CD4-positive, alpha-beta T cell treated with Interleukin-6 for 4 hours (primary cell): ENCODE measurements at places on chromosomes 12 and 14.
A peak's percentile ranks its signal among the peaks of the same experiment; 100 is the strongest.

- no peak for DNase-seq
Measured at GRCh38 chr14:76771437-76771980, 10.2 kb downstream of the VASH1 start.

GRCh38 chr12:120283318-120283717 is 8.4 kb downstream of the RNU4-2 start:
- no peak for DNase-seq

DNA sequence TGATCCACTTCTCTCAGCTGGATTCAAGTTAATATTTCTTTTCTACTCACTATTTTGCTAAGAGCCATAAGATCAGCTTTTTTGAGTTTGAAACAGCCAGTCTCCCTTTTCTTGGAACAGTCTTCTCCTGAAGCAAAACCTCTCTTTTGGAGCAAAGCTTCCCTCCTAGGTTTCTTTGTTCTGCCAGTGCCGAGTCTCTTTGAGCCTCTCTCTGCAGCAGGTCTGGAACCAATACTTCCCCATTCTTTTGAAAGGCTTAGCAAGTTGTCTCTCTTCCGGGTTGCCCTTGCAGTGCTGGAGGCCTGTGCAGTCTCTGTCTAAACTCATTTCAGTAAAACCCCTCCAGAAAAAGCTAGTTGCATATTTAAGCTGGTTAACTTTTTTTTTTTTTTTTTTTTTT is 454.8 kb downstream of the NOVA1 start:
- no peak for DNase-seq

DNA sequence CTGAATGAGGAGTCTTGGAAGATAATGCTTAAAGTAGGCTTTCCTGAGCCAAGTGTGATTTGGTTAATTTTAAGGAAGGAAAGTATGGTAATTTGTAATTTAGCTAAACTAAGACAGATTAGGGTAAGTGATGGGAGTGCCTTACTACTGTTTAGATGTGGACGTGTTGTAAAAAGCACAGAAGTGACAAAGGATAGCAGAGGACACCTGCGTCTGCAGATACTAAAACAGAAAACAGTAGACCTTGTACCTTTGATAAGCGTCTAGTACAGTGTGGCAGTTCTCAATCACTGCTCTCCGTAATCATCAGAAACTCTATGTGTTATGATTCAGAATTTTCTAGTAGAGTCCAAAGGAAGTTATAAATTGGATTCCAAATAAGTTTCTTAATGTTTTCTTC is 58.0 kb downstream of the MIA2 start:
- DNase-seq = no peak

- DNase-seq = no peak
Measured at GRCh38 chr14:97224016-97224415, 426.8 kb downstream of the VRK1 start.

- DNase-seq = no peak
Measured at GRCh38 chr12:117141097-117141898, 42.1 kb upstream of the TESC start.

DNA sequence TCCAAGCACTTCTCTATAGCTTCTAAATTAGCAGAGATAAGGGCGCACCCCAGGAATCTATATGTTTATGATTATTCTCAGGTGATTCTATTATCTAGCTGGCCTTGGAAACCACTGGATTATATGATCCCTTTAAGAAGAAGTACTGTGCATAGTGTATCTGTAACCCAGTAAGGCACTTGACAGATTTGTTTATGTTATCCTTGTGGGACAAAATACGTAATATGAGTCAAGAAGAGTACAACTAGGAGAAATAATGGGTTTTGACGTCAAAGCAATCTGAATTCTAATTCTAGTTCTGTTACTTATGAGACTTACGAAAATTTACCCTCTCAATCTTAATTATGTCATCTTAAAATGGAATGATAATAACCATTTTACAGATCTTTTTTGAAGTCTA is 259.6 kb upstream of the NAV3 start:
- DNase-seq = no peak

DNA sequence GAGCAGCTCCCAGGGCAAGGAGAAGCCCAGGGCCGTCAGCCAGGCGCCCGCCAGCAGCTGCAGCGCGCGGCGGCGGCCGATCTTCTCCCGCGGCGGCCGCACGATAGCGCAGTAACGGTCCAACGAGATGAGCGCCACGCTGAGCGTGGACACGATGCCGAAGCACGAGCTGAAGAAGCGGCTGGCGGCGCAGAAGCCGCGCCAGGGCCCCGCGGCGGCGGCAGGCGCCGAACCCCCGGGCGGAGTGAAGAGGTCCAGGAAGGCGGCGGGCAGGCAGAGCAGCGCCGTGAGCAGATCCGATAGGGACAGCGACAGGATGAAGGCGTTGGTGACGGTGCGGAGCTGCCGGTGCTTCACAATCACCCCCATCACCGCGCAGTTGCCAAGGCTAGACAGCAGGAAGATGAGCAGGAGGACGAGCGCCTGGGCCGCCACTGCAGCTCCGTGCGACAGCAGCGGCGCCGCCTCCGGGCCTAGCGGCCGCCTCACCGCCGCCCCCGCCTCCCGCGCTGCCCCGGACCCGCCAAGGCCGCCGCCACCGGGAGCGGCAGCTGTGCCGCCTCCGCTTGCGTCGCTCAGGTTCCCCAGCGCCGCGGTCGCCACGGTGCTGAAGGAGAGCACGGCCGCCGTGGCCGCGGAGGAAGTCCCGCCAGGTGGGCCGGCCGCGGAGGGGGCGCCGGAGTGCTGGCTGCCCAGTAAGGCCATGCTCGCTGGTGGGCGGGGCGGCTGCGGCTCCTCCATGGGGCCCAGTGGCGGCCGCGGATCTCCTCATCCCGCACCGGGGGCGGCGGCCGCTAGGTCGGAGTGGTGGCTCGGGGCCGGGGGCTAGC is 479 bp downstream of the GPR135 start:
- DNase-seq = peak; percentile 65

DNA sequence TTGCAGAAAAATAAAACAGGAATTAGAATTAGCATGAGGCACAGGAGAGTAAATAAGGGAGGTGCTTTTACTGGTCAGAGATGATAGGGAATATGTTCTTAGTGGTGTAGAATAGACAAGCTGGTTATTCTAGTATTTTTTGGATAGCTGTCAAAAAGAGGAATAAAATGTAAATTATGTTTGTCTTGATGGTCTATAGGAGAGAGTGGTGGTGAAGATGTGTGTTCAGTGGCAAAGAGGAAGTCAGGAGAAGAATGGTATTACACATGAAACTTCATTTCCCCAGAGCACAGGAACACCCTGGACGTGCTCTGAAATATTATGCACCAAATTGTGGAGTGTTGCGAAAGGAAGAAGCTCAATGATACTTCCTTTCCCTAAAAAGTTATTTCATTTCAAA is 27.8 kb downstream of the MUCL1 start:
- no peak for DNase-seq

GRCh38 chr12:31492599-31493196 is 98.2 kb downstream of the DENND5B start:
- no peak for DNase-seq

DNA sequence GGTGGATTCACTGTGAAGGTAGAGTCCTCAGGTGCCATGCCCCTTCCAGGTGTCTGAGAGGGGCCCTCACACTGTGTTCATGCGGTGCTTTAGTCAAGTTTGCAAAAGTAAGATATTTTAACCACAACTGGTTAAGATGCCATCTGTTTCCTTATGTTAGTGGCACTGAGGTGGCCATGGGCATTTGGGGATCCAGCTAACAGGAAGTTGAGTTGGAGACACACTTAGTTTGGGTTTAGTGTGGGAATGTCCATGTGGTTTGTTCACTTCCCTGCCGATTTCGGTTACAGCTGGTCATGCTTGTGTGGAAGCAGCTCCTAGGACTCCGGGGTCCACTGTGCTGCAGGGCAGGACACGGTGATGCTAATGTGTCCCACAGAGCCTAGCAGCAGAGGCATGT is 17.3 kb upstream of the ABHD12B start:
- DNase-seq = no peak

GRCh38 chr14:68241862-68242487 is 422.4 kb downstream of the RAD51B start:
- no peak for DNase-seq

DNA sequence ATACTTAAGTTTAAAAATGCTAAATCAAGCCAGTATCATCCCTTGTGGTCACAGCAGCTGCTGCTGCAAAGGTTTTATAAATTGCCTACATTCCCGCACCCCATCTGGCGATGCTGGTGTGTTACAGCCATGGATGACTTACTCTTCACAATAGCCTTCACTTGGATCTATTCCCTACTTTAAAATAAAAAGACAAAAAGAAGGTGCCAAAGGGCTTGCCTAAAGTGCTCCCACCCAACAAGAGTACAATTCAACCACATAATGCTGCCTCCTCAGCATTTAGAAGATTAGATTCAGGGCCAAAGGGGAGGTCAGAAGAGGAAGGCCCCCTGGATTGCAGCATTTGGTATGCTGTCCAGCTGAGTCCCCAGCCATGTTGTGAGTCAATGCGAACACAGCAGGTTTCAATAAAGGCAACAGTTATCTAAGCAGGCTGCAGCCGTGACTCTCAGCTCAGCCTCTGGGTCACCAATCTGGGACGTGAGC is 176.1 kb downstream of the DAD1 start:
- DNase-seq = no peak

- no peak for DNase-seq
Measured at GRCh38 chr14:36580856-36581831, 1.3 kb downstream of the NKX2-8 start.

GRCh38 chr14:54785778-54786770 is 116.6 kb downstream of the GCH1 start:
- no peak for DNase-seq

- DNase-seq = no peak
Measured at GRCh38 chr12:30257618-30258017, 438.1 kb downstream of the IPO8 start.

DNA sequence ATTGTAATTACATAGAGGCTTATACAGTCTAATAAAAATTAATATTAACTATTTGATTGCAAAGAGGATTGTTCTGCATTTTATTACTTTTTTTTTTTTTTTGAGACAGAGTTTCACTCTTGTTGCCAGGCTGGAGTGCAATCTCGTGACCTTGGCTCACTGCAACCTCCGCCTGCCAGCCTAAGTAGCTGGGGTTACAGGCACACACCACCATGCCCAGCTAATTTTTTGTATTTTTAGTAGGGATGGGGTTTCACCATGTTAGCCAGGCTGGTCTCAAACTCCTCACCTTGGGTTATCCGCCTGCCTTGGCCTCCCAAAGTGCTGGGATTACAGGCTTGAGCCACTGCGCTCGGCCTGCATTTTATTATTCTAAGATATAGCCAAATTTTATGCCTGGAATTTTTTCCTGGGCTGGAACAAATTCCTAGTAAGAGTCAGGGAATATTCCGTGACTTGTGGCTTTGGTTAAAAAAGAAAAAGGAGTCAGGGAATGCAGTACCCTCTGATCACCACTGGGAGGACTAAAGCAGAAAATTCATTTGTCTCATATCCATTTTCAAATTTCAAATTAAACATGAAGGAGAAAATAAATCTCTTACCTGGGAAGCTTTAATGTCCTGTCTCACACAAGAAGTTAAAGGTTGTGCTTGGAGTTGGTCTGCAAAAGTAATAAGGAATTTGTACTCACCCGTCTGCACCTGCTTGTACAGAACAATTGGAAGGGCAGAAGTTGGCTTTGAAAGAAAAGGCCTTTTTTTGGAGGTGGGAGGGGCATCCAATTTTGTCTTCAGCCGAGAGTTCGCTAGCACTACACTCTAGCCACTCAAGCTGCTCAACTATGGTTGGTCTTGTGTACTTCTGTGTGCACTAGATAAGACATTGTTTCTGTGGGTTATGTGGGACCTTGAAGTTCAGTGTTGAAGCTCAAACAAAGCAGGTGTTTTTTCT is 8.7 kb downstream of the MARK3 start:
- DNase-seq = no peak

DNA sequence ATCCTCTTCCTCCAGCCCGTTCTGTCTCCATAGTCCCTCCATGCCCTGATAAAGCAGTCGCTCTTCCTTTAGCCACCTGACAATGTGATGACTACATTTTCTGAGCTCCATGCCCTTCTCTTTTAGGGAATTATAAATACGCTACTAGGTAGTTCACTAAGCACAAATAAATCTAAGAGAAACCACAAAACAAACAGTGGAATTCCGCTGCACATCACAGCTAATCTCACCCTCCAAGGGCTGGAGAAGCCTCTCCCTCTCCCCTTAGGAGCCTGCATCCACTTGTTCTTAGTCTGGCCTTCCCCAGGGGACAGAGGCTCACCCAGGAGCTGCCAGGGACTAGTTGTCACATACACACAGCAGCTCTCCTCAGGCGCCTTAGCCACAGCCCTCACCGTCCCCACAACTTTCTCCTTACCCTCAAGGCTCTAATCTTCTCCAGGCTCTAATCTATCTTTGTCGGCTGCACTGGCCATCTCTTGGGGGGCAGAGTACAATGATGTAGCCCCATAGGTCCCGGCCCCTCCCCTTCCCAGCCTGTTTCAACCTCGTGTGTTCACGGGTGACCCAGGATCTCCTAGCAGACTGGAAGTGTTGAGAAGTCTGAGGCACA is 55.9 kb upstream of the GPR68 start:
- no peak for DNase-seq

GRCh38 chr14:61662437-61663311 is 32.6 kb upstream of the HIF1A start:
- peak; percentile 61 for DNase-seq

DNA sequence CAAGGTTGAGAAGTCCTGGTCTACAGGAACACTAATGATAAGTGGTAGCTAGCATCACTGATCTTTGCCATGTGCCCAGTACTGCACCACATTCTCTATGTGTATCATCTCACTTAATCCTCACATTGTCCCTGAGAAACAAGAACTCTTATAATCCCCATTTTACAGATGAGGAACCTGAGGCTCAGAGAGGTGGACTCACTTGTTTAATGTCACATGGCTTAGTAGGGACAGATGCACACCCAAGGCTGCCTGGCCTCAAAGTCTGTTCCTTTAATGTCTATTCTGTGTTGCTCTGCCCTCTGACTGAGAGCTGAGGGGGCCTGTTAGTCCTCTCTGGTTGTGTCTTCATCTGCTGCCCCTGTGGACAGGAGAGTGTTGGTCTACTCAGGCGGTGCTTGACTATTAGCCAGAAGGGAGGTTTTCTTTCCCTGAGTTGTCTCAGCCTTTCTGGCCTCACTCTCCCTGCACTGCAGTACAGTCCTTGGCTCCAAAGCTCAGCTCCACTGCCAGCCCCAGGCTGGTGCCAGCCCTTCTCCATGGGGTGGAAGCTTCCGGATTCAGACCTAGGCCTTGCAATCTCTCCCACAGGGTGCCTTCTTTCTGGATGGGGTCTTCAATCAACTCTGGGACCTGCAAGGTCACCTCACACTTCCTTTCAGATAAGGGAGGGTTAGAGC is 4.9 kb upstream of the DYNLL1 start:
- no peak for DNase-seq

GRCh38 chr14:60977847-60978246 is 3.0 kb downstream of the TRMT5 start:
- no peak for DNase-seq
